ENCODE measurements at places on chromosomes 7 and 10. TPM values are rescaled to one million over a fixed set of nuclear protein-coding genes. Genes with fewer than 3 reads are reported as not detected.
A peak's percentile ranks its signal among the peaks of the same experiment; 100 is the strongest.

DNA sequence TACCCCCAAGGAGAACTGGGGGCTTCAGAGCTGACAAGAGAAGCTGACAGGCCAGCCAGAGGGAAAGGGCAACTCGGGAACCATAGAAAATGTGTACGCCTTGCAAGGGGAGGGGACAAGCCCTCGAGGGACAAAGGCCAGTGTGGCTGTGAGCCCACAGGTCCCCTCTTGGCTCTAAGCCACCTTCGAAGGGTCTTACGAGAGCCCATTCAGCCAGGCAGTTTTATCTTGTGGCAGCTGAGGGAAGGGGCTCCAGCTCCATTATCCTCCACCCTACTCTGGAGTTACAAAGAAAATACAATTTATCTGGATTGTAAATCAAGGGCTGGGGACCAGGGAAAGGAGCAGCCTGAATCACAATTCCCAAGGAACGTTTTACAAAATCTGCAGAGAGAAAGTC lies 159.5 kb upstream of the ZMIZ1 start:
- DNase-seq = no peak

Gene PLEKHS1
- total RNA-seq = not detected

DNA sequence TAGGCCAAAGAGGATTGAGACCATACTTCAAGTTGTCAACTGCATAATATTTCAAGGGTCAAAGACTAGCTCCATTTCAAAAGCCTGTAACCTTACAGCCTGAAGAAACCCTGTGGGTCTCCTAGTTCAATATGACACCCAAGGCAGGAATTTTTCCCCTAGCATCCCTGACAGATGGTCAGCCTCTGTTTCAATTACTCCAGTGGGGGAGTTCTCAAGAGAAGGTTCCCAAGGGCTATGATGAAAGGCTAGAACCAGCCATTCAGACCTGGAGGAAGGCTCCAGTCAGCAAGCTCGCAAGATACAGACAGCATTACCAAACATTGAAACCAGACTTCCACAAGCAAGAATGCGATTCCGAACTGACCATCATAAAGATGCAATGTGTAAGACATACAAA lies 1.6 kb downstream of the HTR7 start:
- no peak for DNase-seq

- no peak for DNase-seq
Observed at GRCh38 chr7:50505553-50506210, 55.5 kb upstream of the FIGNL1 start.

Gene SP8
- not detected for total RNA-seq

Gene COL28A1
- not detected for total RNA-seq

Gene OR13A1
- total RNA-seq = not detected

GRCh38 chr10:98377536-98377935 lies 37.4 kb downstream of the PYROXD2 start:
- DNase-seq = no peak

DNA sequence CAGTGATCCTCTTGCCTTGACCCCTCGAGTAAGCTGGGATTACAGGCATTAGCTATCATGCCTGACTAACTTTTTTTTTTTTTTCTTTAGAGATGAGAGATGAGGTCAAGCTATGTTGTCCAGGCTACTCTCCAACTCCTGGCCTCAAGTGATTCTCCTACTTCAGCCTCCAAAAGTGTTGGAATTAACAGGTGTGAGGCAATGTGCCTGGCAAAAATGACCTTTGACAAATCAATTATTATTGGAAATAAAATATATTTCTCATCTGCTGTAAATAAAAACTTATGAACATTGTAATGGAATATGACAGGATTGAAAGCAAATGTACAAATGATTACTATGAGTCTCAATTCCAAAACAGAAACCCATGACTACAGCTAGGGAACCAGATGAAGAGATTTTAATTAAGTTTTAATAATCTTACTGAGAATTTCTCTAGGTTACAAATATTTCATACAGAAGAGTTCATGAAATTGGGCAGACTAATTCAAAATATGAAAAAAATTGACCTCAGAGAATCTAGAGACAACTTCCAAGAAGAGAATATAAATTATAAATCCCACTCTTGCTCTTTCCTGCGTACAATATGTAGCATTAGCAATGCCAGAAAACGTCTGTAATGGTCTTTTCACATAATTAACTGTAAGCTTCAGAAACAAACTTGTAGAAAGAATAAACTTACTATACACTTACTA lies 414.7 kb downstream of the DGKB start:
- DNase-seq = no peak

DNA sequence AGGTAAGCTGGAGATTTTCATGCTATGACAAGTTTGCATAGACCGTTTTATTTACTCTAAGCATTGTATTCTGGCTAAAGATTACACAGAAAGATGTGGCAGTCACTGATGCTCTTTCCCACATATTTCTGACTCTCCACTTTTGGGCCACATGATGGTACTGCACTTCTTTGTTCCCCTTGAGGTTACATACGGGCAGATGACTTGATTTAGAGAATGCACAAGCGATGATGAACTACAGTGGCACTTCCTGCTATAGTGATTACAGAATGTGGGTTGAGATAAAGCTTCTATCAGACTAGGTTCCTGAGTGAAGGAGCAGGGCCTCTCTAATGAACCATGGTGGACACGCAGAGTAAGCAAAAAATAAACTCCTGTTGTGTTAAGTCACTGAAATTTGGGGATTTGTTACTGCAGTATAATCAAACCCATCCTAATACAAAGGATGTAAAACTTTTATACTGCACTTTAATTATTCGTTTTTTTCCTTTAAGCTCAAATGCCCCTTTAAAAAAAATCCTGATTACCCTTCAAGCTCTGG lies 177.9 kb downstream of the TAX1BP1 start:
- peak; percentile 70 for DNase-seq

DNA sequence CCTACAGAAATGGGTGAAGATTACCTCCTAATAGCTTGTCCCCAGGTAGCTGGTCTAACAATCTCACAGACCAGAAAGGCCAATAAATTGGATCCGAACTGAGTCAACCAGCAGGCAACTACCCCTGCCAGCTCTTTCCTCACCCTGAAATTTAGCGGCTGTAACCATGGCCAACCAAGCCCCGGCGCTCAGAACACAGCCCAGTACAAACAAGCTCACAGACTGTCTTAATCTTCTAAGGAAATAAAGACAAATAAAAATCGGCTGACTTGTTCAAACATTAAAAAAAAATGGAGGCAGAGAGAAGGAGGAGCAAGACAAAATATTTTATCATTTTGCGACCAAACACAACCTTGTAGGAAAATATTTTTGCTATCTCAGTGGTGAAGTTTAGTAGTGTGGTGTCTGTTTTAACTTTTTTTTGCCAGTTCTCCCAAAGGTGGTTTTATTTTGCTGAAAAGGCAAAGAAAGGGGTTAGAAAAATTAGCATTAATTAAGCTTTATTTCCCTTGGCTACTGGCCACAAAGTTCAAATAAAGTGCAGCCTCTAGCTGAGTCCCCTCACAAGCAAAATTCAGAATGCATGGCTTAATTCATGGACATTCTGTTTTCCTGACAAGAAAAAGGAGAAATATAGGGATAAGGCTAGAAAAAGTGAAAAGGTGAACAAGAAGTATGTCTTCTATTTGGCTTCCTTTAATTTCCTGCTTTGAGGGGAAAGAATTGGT lies 313.0 kb upstream of the NPVF start:
- DNase-seq = no peak

DNA sequence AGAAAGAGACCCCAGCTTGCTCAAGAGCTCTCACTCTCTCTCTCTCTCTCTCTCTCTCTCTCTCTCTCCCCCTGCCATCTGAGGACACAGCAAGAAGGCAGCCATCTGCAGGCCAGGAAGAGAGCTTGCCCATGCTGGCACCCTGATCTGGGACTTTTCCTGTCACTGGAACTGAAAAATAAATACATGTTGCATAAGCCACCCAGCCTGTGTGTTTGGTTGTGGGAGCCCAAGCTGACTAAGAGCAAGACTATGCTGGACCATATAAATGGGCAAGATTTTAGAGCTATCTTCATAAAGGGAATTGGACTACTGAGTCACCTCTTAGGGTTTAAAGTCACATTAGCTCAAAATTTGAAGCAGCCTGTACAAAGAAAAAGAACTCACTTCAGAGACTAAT lies 98.6 kb downstream of the SLC16A9 start:
- no peak for DNase-seq

Gene ACTR3C
- total RNA-seq = 8.3 TPM

DNA sequence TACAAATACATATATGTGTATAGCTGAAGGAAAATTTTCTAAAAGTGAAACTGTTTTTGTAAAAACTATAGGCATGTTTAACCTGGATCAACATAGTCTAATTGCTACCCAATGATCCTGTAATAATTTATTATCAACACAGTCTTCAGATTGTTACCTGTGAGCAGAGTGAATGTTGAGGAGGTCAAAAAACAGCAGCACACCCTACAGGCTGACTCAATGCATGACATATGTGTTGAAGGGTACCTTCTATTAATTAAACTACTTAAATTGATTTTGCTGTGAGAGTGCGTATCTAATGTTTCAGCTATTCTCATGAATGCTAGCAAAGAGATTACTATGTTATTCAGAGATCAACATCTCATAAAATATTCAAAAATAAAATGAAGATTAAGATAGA lies 411.4 kb downstream of the TNS3 start:
- DNase-seq = peak; percentile 14

DNA sequence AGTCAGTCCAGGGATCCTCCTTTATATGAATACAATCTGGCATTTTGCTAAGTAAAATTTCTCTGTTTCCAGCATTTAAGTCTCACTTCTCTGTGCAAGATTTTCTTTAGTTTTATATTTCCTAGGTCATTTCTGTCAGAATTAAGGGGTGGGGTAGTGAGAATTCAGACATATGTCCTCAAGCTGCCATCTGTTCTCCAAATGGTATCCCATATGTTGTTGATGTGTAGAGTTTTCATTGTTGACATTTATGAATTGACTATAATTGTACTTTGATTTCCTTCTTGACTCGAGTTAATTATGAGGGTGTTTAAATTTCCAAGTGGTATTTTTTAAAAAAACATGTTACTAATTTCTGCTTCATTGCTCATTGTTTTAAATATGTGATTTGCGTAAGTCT lies 148.8 kb downstream of the NPSR1 start:
- no peak for DNase-seq

DNA sequence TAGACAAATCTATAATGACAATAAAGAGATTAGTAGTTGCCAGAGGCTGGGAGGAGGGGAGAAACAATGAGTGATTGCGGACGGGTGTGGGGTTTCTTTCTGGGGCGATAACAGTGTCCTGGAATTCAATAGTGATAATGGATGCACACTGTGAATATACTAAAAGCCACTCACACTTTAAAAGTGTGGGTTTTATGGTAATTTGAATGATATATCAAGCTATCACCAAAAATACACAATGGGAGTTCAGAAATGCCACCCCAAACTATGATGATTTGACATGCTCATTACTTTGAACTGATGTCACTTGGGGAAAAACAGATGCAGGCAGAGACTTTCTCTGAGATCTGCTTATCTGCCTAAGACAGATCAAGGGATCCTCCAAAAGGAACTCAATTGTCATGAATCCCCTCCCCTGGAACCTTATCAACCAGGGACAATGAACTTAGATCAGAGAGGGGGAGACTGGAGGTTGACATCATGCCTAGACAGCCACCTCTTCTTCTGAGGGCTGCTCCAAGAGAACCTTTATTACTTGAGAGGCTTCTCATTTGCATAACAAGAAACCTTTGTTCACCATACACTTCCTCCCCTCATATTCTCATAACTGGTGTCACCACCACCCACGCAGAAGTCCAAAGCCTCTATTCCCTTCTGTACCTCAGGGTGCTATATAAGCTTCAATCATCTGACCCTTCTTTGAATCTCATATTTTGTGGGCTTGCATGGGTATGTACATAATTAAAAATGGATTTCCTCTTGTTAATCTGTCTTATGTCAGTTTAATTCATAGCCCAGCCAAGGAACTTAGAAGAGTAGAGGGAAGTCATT lies 14.8 kb upstream of the ZC3HAV1 start:
- no peak for DNase-seq

Gene CYP3A5
- not detected for total RNA-seq

DNA sequence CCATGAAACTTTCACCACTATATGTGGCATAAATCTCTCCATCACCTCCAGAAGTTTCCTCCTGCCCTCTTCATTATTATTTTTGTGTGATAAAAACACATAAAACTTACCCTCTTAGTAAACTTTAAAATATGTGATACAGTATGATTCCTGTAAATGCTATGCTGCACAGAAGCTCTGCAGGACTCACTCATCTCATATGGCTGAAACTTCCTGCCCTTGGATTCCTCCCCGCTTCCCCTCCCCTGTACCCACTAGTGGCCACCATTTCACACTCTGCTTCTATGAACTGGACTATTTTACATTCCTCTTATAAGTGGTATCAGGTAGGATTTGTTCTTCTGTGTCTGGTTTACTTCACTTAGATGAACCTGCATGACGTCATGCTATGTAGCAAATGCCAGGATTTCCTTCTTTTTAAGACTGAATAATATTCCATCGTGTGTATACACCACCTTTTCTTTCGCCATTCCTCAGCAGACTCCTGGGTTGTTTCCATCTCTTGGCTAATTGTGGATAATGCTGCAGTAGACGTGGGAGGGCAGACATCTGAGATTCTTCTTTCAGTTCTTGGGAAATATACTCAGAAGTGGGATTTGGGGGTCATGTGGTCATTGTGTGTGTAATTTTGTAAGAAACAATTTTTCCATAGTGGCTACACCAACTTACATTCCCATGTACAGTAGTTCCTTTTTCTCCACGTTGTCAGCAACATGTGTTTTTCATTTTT lies 335.2 kb downstream of the SDK1 start:
- DNase-seq = no peak

DNA sequence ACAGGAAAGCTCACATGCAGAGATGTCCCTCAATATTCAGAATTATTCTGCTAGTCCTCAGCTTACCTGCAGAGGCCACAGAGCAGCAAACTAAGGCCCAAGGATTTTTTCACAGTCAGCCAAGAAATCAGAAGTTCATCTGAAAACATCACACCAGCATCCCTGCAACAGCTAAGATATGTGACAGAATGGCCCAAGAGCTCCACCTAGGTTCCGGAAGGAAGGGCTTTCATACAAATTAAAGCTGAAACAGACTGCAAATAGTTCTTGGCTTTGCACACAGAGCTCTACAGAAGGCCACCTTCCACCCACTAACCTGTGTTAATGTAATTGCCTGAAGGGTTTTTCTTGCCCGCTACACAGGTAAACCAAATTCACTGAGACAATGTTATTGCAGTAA lies 438.8 kb upstream of the C7orf33 start:
- DNase-seq = no peak

- DNase-seq = no peak
Observed at GRCh38 chr10:43408331-43408709, 666 bp downstream of the HNRNPF start.

DNA sequence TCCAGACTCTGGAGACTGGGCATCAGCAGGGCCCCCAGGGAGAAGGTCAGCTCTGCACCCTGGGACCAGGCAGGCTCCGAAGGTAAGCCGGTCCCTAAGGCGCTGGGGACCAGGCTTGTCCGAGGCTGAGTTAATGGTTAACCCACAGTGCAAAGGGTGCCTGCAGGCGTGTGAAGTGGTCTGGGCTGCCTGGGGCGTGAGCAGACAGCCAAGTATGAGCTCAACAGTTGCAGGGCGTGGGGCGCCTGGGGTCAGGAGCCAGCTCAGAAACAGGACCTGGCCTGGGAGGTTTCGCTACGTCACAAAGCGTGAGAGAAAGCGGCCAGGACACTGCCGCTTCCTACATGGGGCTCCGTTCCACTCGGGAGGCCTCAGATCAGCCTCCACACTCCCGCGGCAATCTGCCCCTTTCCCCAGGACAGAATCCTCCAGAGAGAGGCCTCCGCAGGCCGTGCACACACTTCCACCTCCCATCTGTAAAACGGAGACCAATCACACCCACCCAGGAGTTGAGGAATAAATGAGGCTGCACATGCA lies 16.0 kb downstream of the PDGFA start:
- DNase-seq = no peak

GRCh38 chr7:30212701-30213111 lies 71.7 kb upstream of the ZNRF2 start:
- no peak for DNase-seq

Gene TUBB8
- total RNA-seq = not detected

Gene CALCR
- total RNA-seq = not detected
